Stimulated activated CD8-positive, alpha-beta memory T cell treated with anti-CD3 and anti-CD28 coated beads, Interleukin-7, amount 100 ng/mL, for 24 hours (primary cell): ENCODE measurements at places on chromosomes 1 and 21.

DNA sequence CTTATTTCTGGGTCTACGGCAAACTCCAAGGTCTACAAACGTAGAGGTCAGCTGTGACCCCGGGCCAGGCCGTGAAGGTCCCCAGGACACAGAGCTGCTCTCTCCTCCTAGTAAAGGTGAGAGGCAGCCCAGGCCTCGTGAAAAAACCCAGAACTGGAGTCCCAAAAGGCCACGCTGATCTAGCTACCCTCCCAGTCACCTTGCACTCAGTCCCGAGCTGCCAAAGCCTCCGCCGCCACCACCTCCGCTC is 125 bp downstream of the ATP5PF start:
- DNase-seq: no peak

DNA sequence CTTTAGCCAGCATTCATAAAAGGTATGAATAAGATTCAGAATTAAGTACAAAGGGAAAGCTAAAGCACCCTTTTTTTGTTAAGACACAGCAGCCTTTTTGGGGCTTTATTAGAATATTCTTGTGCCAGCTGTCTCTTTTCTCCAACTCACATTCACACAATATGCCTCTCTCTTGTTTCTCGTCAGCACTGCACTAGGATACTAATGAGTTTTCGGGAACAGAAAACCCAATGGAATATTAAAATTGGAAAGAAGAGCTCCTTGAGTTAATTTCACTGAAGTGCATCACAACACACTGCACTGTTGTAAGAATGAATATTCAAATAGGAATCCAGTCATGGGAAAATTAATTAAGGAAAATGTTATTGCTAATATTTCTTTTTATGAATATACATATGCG is 410.4 kb upstream of the BEND5 start:
- DNase-seq: no peak

GRCh38 chr1:95028954-95029353 is 43.8 kb downstream of the ALG14 start:
- no peak for DNase-seq

DNA sequence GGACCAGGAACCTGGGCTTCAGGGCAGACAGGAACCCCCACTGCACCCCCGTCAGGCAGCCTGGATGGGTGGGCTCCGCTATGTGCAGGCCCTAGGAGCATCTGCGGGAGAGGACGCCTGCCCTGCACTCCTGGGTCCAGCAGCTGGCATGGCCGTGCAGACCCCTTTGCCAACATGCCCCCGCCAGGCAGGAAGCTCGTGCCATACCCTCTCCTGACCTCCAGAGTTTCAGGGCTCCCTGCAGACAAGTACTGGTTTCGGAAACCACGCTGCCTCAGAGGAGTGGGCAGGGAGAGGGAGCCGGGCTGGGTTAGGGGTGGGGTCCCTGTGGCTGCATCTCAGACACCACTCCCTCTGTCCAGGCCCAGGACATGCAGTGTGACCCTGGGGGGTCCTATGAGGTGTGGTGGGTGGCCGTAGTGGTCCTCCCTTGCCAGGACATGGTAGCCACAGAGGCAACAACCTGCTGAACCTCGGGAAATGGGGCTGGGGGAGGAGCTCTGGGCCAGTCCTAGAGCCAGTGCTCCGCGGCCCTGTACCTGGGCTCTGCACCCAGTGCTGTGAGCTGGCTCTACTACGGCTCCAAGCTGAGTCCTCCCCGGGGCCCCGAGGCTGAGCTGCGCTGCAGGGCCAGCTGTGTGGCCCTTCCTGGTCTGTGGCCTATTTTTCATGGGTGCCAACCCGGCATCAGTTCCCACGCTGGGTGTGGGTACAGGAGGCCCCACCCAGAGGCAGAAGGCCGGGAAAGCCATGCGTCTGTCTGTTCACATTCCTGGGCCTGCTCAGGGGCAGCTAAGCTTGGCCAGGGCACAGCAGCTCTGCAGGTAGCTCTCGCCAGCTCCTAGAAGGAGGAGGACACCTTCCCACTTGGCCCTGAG is 1.4 kb downstream of the PLEKHN1 start:
- DNase-seq: no peak

GRCh38 chr1:90936061-90936460 is 85.8 kb downstream of the ZNF644 start:
- no peak for DNase-seq
